Pulmonary artery endothelial cell (primary cell): ENCODE measurements at places on chromosomes 2 and 18. TPM values are rescaled to one million over a fixed set of nuclear protein-coding genes. Genes with fewer than 3 reads are reported as not detected.

GRCh38 chr2:113252047-113252590 lies 26.6 kb downstream of the PAX8 start:
- no peak for DNase-seq

GRCh38 chr18:43596105-43596712 lies 318.9 kb upstream of the SYT4 start:
- DNase-seq: no peak

GRCh38 chr2:27509326-27509725 lies 12.7 kb downstream of the GCKR start:
- no peak for DNase-seq

- no peak for DNase-seq
Measured at GRCh38 chr18:12904012-12904516, 20.0 kb upstream of the PTPN2 start.

DNA sequence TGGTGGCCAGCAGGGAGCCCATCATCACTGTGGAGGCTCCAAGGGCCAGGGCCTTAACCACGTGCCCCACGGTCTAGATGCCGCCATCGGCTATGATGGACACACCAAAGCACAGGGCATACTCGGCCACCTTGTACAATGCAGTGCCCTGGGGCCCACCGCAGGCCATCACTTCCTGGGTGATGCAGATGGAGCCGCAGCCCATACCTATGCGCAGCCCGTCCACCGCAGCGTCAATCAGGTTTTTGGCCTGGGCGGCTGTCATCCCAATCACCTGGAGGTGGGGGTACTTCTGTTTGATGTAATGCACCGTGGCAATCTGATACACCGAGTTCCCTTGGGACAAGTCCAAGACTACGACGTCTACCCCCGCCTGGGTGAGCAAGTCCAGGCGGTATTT lies 153.3 kb upstream of the ZSWIM2 start:
- no peak for DNase-seq

ANKRD36B gene
- total RNA-seq: 34.4 and 45.2 TPM in 2 replicates

REG1B gene
- total RNA-seq: not detected in 2 replicates

EHD3 gene
- total RNA-seq: 1.7 and 4.1 TPM in 2 replicates
